Fibroblast of the aortic adventitia (primary cell): ENCODE measurements at places on chromosomes 5 and 9. TPM values are rescaled to one million over a fixed set of nuclear protein-coding genes. Genes with fewer than 3 reads are reported as not detected.
A peak's percentile ranks its signal among the peaks of the same experiment; 100 is the strongest.

The FREM1 gene
- total RNA-seq: 0.45 and 0.49 TPM in 2 replicates

The EIF4E1B gene
- total RNA-seq: not detected in 2 replicates

The SHOC1 gene
- 0.09 TPM in 1 of 2 replicates, not detected in the other for total RNA-seq

The SARDH gene
- 0.18 and 2.9 TPM in 2 replicates for total RNA-seq

The DBH gene
- not detected in 2 replicates for total RNA-seq

The CCDC192 gene
- total RNA-seq: not detected in 2 replicates

The ELOVL7 gene
- total RNA-seq: 0.18 TPM in 1 of 2 replicates, not detected in the other

DNA sequence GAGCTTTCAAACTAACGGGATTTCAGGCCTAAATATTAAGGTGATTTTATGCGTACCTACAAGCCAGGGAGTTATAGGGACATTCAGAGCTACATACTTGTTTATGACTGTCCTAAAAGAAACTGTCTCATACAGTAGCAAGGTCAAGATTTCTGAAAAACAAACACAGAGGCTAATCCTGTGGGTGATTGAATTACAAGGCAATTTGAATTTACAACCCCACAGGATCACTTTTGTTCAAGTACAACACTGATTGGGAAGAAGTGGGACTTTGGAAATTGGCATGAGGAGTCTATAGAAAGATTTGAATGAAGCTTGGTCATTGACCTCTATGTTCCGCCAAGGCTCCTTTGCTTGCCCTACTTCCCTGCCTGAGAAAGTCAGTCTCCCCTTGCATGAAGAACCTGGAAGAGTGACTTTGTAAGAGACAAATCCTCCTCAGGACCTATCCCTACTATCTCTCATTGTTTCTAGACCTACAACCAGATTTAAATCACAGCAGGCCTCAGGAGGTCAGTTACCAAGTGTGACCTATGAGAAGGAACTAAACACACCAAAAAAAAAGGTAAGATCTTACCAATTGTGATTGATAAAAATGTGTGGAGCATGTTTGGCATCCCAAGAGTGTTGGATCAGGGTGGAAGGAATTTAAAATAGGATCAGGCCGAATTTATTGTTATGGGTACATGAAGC is 38.4 kb upstream of the CDC42SE2 start:
- DNase-seq: no peak

GRCh38 chr9:34964458-34964857 is 6.4 kb downstream of the PHF24 start:
- no peak for DNase-seq

DNA sequence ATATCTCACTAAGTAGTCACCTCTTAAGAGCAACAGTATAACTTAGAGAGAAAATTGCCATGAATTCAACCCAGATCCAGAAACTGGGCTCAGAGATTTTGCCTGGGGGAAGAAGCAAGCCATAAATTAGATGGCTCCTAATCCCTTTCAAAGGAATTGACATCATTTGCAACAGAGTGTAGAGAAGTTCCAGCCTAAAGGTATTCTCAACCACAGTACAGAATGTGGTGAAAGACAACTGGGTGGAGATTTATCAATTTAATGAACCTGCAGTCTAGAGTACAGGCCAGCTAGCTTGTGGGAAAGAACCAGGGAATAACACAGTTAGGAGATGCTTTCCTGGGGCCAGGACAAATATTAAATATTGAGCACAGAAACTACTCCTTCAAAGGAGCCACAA is 39.6 kb downstream of the CDKL3 start:
- no peak for DNase-seq

- no peak for DNase-seq
Measured at GRCh38 chr5:37665272-37665671, 174.6 kb downstream of the GDNF start.

- no peak for DNase-seq
Measured at GRCh38 chr5:2222246-2222992, 339.7 kb upstream of the IRX4 start.

DNA sequence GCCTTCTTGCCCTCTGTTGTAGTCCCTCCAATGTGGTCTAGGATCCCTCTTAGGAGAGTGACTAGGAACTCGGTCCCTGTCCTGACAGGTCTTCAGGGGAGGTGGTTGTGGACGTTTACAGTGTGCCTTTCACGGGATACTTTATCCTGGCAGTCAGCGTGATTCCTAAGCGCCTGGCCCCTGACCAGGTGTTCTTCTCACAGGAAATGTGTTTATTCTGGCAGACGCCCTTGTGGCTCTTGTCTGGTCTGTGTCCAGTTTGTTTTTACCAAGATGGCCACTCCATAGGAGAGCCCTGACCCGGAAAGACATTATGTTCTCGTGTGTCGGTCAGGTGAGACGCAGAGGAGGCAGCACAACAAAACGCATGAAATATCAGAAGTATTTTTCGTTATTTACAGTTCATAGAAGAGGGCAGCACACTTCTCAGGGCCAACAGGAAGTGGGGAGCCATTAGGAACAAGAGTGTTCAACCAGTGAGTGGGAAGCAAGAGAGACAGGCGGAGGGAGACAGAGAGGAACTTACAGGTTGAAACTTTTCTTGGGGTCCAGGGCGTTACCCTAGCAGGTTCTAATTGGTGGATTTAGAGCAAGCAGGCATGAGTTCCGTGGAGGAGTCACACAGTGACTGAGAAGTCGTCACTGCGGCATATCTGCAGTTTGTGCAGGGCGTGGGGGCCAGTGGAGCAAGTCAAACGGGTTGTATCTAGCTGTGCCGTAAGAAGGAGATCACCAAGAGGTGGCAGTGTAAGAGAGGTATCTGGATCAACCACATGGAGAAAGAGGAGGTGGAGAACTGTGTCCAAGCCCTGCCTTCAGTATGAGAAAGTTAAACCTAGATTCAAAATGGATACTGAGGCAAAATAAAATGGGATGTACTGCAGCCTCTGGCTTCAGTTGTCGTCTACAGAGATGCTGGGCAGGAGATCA is 412.9 kb downstream of the ZSWIM6 start:
- DNase-seq: no peak

DNA sequence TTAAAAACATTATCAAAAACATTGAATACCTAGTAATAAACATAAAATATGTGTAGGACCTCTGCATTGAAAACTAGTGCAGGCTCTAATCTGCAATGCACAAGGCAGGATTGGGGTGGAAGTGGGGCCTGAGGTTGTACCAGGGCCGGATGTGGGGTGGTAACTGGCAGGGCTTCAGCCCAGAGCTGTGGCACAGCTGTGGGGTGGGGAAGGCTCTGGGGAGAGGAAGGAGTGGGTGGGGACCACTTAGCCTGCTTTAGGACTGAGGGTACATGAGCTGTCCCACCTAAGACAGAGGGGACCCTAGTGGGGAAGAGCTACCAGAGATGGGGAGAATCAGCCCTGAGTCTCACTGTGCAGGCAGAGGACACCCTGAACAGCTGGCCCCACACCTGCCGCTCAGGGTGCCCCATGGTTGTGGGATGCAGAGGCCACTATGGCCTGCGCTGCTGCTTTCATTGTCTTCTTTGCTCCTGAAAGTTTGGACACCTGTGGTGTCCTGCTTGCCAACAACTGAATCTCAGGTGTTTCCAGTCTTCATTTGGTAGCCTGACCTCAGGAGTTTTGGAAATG is 311.4 kb downstream of the TLE4 start:
- DNase-seq: no peak

- no peak for DNase-seq
Measured at GRCh38 chr5:174675110-174675509, 49.3 kb upstream of the MSX2 start.

GRCh38 chr5:67268231-67269021 is 71.8 kb upstream of the CD180 start:
- DNase-seq: peak; percentile 98

- DNase-seq: no peak
Measured at GRCh38 chr5:132428147-132428482, 58.6 kb downstream of the SLC22A5 start.

- no peak for DNase-seq
Measured at GRCh38 chr9:135513351-135513846, 7.8 kb upstream of the LCN1 start.

GRCh38 chr5:154251529-154251928 is 61.0 kb downstream of the GALNT10 start:
- DNase-seq: no peak

- peak; percentile 51 for DNase-seq
Measured at GRCh38 chr5:138647261-138647788, 72.1 kb upstream of the HSPA9 start.

- no peak for DNase-seq
Measured at GRCh38 chr9:112076814-112077213, 98.3 kb downstream of the SUSD1 start.

DNA sequence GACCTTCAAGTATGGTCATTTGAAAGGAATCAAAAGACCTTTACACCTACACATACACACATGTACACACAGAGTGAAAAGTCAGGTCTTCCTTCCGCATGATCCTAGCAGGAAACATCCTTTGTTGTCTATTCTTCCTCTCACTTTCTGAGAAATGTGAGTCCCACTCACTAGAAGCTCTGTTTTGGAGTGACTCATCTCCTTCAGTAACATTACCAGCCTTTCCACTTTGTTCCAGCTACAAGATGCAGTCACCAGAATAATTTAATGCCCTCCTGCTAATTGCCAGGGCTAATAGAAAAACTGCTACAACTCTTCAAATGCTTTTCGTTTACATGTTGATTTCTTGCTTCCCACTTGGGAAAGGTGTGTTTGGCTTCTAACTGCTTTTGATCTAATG is 417.3 kb downstream of the RASEF start:
- no peak for DNase-seq

DNA sequence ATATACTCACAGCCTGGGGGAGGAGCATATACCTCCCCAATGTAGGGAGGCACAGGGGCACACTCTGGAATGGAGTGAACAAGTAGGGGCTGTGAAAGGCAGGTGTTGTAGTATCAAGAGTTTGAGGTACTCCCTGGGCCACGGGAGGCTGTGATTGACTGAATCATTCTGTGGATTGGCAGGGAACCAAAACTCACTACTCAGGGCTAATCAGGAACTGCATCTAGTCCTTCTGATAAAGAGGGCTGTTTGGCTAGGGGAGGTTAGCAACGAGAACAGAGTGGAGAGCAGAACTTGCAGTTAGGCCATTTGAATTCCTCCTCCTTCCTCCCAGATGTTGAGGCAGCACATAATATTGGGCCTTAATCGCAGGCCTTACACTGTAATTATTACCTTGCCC is 369.2 kb upstream of the MPDZ start:
- no peak for DNase-seq

GRCh38 chr9:71716138-71716909 is 52.0 kb downstream of the CEMIP2 start:
- peak; percentile 41 for DNase-seq

DNA sequence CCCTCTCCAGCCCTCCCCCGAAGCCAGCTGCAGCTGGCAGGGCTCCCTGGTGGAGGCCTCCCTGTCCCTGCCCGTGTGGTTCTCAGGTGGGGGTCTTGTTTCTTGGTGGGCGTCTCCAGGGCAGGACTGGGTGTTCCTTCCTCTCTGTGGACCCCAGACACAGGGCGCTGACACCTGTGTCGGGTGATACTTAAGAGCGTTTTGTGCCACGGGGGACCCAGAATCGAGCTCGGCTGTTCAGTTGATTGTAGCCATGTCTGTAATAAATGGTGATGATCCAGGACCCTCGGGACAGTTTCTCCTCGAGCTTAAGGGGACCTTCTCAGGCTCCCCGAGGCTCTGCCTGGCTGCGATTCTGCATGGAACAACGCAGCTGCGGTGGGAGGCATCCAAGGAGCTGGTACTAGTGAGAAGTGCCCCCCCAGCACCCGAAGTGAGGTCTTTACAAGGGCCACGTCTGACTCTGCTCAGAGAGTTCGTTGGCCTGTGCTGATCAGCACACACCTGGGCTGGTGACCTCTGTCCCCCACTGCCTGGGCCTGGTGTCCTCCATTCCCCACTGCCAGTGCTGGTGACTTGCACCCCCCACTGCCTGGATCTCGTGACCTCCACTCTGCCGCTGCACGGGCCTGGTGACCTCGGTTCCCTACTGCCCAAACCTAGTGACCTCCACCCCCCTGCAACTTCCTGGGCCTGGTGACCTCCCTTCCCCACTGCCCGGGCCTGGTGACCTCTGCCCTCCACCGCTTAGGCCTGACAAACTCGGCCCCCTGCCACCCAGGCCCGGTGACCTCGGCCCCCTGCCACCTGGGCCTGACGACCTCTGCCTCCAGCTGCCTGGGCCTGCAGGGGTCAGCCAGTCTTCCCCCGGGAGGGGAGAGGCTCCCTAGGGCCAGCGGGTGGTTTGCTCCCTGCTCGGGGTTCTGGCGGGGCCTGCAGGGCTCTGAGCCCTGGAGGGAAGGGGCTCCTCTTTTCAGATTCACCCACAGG is 36.0 kb downstream of the NDUFS6 start:
- no peak for DNase-seq

- DNase-seq: peak; percentile 57
Measured at GRCh38 chr5:9903801-9904200, 273.6 kb upstream of the TAS2R1 start.

- DNase-seq: no peak
Measured at GRCh38 chr5:14060218-14060617, 82.9 kb upstream of the TRIO start.

GRCh38 chr9:83977196-83977595 is 2.8 kb downstream of the HNRNPK start:
- no peak for DNase-seq

GRCh38 chr5:57174128-57174889 is 450 bp downstream of the GPBP1 start:
- peak; percentile 25 for DNase-seq

DNA sequence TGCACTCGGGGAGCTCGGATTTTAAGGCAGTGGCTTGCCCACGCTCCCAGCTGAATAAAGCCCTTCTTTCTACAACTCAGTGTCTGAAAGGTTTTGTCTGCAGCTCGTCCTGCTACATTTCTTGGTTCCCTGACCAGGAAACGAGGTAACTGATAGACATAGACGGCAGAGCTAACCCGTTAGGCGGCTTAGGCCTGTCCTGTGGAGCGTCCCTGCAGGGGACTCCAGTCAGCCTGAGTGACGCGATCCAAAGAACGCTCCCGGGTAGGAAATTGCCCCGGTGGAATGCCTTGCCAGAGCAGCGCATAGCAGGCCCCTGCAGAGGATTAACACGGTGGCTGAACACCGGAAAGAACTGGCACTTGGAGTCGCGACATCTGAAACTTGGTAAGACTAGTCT is 1.8 kb upstream of the SELENOP start:
- DNase-seq: no peak

GRCh38 chr9:89606624-89607311 is 2.0 kb downstream of the GADD45G start:
- DNase-seq: peak; percentile 33

DNA sequence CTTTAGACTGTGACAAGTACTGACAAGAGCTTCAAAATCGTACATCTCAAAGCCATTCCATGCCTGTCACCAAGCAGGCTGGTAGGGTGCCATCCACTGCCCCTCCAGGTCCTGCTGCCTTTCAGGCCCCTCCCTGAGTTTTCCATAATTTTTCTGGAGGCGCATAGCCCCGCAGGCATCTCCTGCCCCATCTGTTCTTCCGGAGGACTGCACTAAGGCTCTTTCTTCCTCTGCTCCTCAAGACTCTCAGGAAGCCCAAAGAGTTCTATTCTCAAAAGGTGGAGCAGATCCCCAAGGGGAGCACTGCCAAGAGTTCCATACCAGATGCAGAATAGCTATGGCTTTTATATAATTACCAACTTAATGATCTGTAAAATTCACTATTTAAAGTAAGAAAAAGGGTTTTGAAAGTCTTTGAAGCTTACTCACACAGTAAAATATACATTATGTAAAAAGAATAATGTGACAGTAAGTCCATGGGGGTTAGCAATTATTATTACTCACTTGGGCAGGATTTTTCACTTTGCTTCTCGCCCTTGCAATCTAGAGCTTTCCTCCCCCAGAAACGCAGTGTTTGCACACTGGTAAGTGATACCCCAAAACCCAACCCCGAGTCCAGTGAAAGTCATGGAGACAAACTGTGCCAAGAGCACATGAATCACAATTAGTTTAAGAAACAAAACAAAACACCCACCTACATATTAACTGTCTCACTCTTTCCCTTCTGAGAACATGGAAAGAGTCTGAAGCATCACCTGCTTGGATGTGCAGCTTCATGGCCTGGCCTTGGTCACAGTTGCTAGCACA is 114.1 kb upstream of the DAPK1 start:
- DNase-seq: peak; percentile 11
